ENCODE measurements at places on chromosomes 2 and 18.

DNA sequence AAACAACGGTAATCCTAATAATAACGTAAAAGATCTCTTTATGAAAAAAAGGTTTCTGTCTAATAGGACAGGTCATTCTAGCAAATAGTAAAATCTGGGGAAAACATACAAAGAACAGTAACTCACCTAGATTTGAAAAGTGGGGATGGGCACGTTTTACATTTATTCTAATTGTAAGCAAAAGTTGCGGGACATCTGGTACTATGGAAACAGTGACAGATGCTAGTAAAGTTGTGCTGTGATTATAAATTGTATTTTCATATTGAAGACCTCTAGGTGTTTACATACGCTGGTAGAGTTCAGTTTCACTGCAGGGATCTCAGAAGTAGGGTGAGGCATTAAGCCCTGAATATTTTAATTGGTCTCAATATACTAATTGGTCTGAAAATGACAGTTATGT is 422.5 kb downstream of the DPP10 start:
- no peak for DNase-seq

- no peak for DNase-seq
Measured at GRCh38 chr2:176094349-176094748, 1.8 kb downstream of the HOXD13 start.

- no peak for DNase-seq
Measured at GRCh38 chr2:15048000-15048399, 415.5 kb downstream of the LRATD1 start.

- no peak for DNase-seq
Measured at GRCh38 chr2:238016526-238016925, 44.3 kb upstream of the SCLY start.

- DNase-seq = no peak
Measured at GRCh38 chr2:181850936-181851560, 40.5 kb upstream of the ITPRID2 start.

GRCh38 chr18:76889091-76889699 is 66.8 kb downstream of the ZNF236 start:
- no peak for DNase-seq

DNA sequence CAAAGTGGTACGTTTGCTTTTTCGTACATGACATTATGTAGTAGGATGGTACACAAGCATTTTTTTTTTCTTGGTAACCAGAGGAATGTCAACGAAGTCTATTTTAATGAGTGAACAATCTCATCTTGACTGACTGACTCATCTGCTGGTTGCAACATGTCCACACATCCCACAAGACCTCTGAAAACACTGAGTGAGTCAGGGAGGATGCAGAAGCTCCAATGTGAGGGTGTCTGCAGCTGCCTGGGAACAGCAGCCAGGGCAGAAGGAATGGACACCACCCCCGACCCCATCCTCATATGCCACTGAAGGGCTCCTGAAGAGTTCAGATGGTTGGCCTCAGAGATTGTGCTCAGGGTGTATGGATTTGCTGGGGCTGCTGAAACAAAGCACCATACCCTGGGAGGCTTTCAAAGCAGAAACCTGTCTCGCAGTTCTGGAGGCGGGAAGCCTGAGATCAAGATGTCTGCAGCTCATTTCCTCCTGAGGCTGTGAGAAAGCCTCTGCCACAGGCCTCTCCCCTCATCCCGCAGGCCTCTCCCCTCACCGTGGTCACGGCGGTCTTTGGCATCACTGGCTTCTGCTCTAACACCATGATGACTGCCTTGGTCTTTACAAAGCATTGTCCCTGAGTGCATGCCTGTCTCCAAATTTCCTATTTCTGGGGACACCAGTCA is 124.6 kb downstream of the LRATD1 start:
- no peak for DNase-seq

- no peak for DNase-seq
Measured at GRCh38 chr2:174577967-174578589, 19.5 kb downstream of the WIPF1 start.

- DNase-seq = no peak
Measured at GRCh38 chr2:27832396-27832795, 57.8 kb downstream of the RBKS start.

GRCh38 chr2:216619411-216620393 is 13.5 kb upstream of the IGFBP2 start:
- no peak for DNase-seq
